ENCODE measurements at places on chromosomes 7 and 10.

- no peak for DNase-seq
Measured at GRCh38 chr7:80482950-80483349, 28.9 kb downstream of the GNAT3 start.

DNA sequence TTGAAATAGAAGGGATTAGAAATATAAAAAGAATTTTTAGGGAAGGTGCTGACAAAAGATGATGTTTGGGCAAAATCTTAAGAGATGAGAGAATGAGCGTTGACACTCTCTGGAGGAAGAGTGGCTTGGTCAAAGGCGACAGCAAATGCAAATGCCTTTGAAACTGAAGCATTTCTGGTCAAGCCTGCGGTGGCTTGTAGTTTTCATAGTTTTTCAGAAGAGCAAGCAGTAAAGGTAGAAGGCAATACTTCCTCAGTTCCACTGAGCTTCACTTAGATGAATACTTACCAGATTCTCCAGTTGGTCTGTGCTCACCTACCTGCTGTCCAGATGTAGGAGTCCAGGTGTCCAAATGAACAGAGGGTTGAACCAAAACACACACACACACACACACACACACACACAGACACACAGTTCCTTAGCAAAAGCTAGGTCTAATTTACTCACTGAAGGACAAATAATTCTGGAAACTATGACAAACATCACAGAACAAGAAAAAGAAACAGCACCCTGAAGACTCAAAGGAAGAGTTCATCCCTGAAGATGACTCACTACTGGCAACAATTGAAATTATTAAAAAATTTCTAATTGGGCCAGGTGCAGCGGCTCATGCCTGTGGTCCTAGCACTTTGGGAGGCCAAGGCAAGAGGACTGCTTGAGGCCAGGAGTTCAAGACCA, 12.1 kb upstream of the STK17A start:
- DNase-seq: no peak

DNA sequence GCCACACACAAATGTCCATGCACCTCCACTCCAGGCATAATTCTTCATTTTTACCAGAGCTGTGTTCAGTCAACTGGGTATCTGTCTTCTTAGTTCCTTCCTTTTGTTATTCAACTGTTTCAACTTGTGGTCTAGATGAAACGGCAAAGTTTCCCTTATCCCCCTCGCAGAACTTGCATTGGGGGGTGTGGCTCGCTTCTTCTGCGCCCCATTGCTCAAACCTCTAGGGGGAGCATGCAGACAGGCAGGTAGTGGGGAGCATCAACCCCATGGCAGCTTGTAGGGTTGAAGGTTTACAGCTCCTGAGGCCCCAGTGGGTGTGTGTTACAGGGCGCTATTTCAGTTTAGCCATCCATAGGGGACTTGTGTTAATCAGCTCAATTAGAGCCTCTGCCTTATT, 38.3 kb upstream of the COBL start:
- DNase-seq: no peak

- peak; percentile 0 for DNase-seq
Measured at GRCh38 chr10:7085147-7085912, 325.5 kb downstream of the SFMBT2 start.

DNA sequence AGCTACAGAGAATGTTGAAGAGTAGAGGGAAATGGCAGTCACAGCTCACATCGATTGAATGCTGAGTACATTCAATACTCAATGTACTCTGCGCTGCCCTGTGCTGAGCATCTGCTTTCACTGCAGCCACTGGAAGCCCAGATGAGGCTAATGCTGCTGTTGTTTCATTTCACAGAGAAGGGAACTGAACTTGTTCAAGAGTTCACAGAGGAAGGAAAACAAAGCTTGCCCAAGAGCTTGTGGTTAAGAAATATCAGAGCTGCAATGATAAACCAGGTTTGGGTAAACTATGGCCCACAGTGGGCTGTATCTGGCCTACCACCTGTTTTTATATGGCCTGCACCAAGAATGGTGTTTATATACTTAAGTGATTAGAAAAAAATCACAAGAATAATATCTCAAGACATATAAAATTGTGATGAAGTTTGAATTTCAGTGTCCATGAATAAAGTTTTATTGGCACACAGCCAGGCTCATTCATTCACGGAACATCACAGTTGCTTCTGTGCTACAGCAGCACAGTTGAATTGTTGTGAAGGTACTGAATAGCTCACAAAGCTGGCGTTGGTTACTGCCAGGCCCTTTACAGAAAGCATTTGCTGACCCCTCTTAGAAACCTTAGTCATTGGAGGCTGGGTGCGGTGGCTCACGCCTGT, 64.1 kb downstream of the CFAP58 start:
- DNase-seq: no peak
